ENCODE measurements at places on chromosomes 7 and 10.

DNA sequence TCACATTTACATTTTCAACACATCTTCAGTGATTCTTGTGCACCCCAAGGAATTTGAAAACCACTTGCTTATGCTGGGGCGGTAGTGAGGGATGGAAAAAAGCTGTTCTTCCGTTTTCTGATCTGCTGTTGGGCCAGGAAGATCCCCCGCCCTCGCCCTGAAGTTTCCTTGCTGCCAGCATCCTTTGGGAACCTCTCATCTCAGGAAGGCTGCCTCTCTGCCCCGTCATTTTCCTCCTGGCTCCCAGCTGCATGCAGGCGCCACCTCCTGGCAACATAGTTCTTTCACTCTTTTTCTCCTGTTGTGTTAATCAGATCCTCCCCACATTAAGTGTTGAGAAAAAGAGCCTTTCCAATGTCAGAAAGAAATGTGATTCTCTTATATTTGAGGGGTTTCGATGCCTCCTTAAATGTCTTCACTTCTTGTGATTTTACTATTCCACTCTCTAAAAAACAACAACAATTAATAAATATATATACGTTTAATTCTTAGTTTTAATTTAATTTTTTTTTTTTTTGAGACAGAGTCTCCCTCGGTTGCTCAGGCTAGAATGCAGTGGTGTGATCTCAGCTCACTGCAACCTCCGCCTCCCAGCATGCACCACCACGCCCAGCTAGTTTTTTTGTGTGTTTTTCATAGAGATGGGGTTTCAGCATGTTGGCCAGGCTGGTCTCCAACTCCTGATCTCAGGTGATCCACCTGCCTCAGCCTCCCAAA, 122.9 kb downstream of the RALA start:
- DNase-seq: peak; percentile 82

DNA sequence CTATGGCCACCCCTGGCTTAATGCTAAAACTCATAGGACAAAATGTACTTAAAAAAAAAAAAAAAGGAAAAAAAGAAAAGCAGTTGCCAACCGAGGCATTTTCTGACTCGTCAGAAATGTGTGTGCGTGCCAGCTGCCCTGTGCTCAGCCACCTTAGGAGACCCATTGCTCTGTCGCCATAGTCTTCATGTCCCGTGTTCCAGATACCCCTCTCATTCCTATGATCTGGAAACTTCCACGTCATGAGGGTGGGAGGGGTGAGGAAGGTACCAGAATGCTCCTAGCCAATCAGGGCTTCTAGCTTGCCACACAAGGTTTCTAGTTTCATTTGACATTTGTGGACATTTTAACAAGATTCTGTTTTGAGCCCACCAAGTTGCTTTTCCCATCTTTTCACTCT, 212.9 kb downstream of the TCF7L2 start:
- DNase-seq: no peak

DNA sequence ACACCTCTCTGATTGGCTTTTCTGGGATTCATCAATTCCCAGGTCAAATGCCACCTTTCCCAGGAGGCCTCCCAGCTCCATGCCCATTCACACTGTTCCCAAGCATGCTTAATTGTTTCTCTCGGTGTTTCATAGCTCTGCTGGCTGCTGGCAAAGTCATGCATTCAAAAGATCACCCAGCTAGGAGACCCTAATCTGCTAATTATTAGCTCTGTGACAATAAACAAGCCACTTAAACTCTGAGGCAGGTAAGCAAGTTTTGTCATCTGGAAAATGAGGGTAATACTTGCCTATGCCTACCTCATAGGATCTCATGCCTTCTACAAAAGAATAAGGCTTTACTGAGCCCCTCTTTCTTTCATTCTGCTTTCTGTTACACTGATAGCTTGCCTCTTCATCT, 828 bp upstream of the KEL start:
- DNase-seq: no peak

DNA sequence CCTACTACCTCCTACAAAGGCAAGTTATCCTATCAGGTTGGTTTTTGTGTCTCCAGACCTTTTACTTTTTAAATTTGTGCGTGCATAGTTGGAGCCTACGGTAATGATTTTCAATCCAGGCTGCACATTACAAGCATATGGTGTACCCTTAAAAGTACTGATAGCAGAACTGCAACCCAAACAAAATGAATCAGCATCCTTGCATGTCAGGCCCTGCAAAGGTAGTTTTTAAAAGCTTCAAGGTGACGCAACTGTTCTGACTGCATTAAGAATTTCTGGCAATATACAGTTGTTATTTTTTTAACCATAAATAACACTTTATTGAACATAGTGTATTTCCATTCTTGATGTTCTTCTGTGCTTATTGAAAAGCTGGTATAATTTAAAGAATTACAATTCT, 28.9 kb downstream of the GNAT3 start:
- no peak for DNase-seq

- no peak for DNase-seq
These were observed 32.1 kb upstream of the MSRB2 start for GRCh38 chr10:23063045-23063972.

GRCh38 chr10:6022660-6023059, 39.5 kb downstream of the IL2RA start:
- DNase-seq: no peak

DNA sequence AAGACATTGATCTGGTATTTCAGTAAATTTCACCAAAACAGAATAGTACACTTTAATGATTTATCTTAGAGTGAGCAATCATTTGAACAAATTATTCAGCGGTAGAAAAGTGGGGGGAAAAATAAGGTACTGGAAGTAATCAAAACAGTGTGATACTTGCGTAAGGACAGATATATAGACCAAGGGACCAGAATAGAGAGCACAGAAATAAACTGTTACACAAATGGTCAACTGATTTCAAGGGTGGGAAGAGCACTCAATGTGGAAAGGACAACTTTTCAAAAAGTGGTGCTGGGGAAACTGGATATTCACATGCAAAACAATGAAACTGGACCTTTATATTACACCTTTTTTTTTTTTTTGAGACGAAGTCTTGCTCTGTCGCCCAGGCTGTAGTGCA, 119.9 kb downstream of the NRBF2 start:
- no peak for DNase-seq

GRCh38 chr7:7408001-7408770, 127.5 kb downstream of the COL28A1 start:
- no peak for DNase-seq

DNA sequence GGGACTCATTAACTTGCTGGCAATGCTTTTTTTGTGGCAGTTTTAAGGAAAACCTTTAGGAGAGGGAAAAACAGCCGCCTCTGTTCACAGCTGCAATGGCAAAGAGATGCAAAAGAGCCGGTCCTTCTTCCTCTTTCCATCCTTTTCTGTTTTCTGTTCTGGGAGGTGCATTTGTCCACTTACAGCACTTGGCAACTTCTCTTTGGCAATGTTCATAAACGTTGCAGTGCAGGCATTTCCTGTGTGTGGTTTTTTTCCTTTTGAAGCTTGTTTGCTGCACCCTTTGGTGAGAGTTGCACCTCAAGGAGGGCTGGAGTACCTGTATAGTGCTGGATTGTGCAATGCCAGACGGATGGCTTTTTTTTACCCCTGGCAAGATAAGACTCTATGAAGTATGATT, 53.9 kb upstream of the HABP2 start:
- DNase-seq: no peak

DNA sequence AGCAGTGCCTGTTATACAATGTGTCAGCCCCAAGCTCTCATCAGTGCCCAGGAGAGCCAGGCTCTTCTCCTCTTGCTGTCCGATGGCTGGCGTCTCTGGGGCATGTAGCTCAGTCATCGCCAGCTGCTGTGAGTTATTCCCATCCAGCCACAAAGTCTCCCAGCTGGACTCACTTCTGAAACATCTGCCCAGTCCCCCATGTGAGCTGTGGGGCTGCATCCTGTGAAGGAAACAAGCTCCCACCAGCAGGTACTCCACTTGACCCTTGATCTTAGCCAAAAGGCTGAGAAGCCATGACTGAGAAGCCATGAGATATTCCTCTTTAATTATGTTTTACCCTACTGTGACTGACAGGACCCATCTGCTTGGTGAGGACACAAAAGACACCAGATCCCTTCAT, 212.7 kb upstream of the IGFBP3 start:
- no peak for DNase-seq

GRCh38 chr7:11707606-11708193, 124.3 kb downstream of the THSD7A start:
- no peak for DNase-seq

GRCh38 chr10:119401671-119402395, 140.7 kb downstream of the RGS10 start:
- DNase-seq: no peak

GRCh38 chr7:81459485-81459884, 310.4 kb downstream of the HGF start:
- no peak for DNase-seq

- no peak for DNase-seq
These were observed 509.0 kb upstream of the GALNT17 start for GRCh38 chr7:70622936-70623335.

- DNase-seq: peak; percentile 93
These were observed 46.2 kb downstream of the GPAM start for GRCh38 chr10:112137154-112137987.

GRCh38 chr10:69766161-69766910, 35.4 kb upstream of the COL13A1 start:
- peak; percentile 82 for DNase-seq

- DNase-seq: no peak
These were observed 400.4 kb upstream of the PODXL start for GRCh38 chr7:131956864-131957263.

Measured in glutamatergic neuron (in vitro differentiated cells).